Tibial nerve (tissue), 4 donors: ENCODE measurements at places on chromosomes 2 and 18.

GRCh38 chr18:25834061-25834460 lies 256.4 kb downstream of the SS18 start:
- H3K27ac ChIP-seq, result no peak overlapping the region
- no peak overlapping the region for H3K4me3 ChIP-seq
- no peak for DNase-seq
- no peaks in the 10 kb centered on the region for H3K27me3 ChIP-seq

GRCh38 chr2:37321029-37321682 lies 3.5 kb downstream of the PRKD3 start:
- no peaks in the 10 kb centered on the region for H3K36me3 ChIP-seq
- peaks cover 18% of the 10 kb centered on the region for H3K4me1 ChIP-seq
- no peaks in the 10 kb centered on the region for H3K27me3 ChIP-seq
- H3K4me3 ChIP-seq, result no peak overlapping the region
- H3K27ac ChIP-seq, result no peak overlapping the region

- H3K4me3 ChIP-seq, result peak overlapping the region; percentile 14
- peaks cover 22% of the 10 kb centered on the region for H3K36me3 ChIP-seq
- H3K27me3 ChIP-seq, result no peaks in the 10 kb centered on the region
- peak overlapping the region; percentile 17 for H3K27ac ChIP-seq
- peaks cover 6% of the 10 kb centered on the region for H3K4me1 ChIP-seq
Measured at GRCh38 chr2:66439812-66440542, 5.1 kb downstream of the MEIS1 start.

GRCh38 chr2:44305882-44306281 lies 30.6 kb downstream of the SLC3A1 start:
- no peaks in the 10 kb centered on the region for H3K4me1 ChIP-seq
- no peak overlapping the region for H3K4me3 ChIP-seq
- H3K27me3 ChIP-seq, result no peaks in the 10 kb centered on the region

- H3K4me3 ChIP-seq, result no peak overlapping the region
- peaks cover 16% of the 10 kb centered on the region for H3K4me1 ChIP-seq
- DNase-seq, result no peak
Measured at GRCh38 chr2:239212121-239212928, 188.5 kb downstream of the HDAC4 start.

DNA sequence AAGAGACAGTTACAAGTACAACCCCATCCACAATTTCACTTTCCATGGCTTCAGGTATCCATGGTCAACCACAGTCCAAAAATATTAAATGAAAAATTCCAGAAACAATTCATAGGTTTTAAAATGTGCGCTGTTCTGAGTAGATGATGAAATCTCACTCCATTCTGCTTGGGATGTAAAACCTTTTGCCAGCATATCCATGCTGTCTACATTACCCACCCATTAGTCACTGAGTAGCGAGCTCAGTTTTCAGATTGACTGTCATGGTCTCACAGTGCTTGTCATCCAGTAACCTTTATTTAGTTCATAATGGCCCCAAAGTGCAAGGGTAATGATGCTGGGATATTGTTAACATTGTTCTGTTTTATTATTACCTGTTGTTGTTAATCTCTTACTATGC lies 40.5 kb downstream of the SMAD4 start:
- no peaks in the 10 kb centered on the region for H3K27me3 ChIP-seq
- H3K4me3 ChIP-seq, result no peak overlapping the region
- no peak overlapping the region for H3K27ac ChIP-seq
- no peak for DNase-seq
- H3K4me1 ChIP-seq, result peaks cover 10% of the 10 kb centered on the region

- no peak overlapping the region for H3K27ac ChIP-seq
- H3K4me1 ChIP-seq, result no peaks in the 10 kb centered on the region
- H3K36me3 ChIP-seq, result no peaks in the 10 kb centered on the region
- H3K4me3 ChIP-seq, result no peak overlapping the region
- DNase-seq, result no peak
Measured at GRCh38 chr2:25492726-25493125, 151.0 kb upstream of the DNMT3A start.

GRCh38 chr2:105416156-105416555 lies 17.3 kb upstream of the FHL2 start:
- no peaks in the 10 kb centered on the region for H3K36me3 ChIP-seq
- no peak overlapping the region for H3K27ac ChIP-seq
- no peak for DNase-seq
- H3K4me3 ChIP-seq, result no peak overlapping the region
- H3K27me3 ChIP-seq, result no peaks in the 10 kb centered on the region

- H3K27me3 ChIP-seq, result no peaks in the 10 kb centered on the region
- H3K4me1 ChIP-seq, result no peaks in the 10 kb centered on the region
- H3K4me3 ChIP-seq, result no peak overlapping the region
- no peak overlapping the region for H3K27ac ChIP-seq
Measured at GRCh38 chr2:99899882-99900281, 242.5 kb downstream of the AFF3 start.

DNA sequence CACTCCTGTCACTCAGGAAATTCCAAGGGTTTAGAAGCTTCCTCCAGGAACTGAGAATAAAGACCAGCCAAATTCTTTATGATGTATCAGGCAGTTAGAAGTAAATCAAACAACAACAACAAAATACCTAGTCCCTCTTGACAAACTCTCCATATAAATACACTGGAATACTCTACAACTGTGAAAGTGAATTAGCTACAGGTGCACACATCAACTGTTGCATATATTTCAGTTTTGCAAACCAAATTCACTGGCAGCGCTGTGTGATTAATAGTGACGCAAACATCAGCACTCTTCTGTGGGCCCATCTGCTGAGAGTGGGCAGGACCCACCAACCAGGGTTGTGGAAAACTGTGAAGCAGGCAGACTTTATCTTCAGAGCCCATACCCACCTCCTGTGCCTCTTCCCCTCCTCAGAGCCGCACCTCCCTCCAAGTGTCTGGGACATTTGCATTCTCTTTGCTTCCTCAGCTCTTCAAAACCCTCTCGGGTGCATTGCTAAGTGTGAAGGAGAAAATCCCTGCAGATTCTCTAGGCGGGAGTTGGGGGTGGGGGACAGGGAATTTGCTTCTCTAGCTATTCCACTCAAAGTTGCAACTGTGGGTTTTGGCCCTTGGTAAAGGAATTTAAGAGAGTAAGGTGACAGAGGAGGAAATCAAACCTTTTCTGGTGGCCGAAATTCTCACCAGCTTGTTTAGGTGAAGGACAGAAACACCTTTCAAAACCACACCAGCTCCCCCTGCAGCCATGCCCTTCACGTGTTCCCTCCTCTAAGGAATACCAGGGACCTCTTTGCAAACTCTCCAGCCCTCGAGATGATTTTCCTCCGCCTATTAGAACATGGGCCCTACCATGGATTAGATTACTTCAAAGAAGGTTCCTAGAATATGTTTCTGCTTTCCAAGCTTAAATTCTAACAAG lies 119.3 kb downstream of the MRO start:
- H3K27ac ChIP-seq, result no peak overlapping the region
- H3K36me3 ChIP-seq, result no peaks in the 10 kb centered on the region
- DNase-seq, result no peak

GRCh38 chr2:171688129-171688465 lies 828 bp downstream of the DYNC1I2 start:
- peak overlapping the region; percentile 75 for H3K27ac ChIP-seq
- H3K4me1 ChIP-seq, result peaks cover 17% of the 10 kb centered on the region
- no peaks in the 10 kb centered on the region for H3K36me3 ChIP-seq
- no peaks in the 10 kb centered on the region for H3K27me3 ChIP-seq

GRCh38 chr18:42706029-42706608 lies 409.4 kb downstream of the RIT2 start:
- H3K4me3 ChIP-seq, result no peak overlapping the region
- no peaks in the 10 kb centered on the region for H3K27me3 ChIP-seq
- no peak overlapping the region for H3K27ac ChIP-seq
- no peaks in the 10 kb centered on the region for H3K4me1 ChIP-seq
- H3K36me3 ChIP-seq, result no peaks in the 10 kb centered on the region

DNA sequence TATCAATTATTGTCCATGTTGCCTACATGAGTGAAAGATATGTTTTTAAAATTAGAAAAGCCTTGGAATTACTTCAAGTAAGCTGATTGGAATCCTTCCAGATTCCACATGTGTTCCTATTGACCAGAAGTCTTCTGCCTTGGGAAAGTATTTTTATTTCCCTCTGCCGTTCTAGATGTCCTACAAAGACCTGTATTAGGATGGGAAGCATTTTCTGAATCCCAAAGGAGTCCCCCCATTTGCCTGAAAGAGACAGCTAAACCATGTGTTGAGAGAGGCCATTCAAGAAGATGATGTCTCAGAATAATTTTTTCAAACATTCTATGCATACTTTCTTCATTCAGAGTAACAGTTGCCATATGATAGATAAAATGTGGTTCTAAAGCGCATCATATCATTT lies 19.0 kb upstream of the MYO1B start:
- H3K36me3 ChIP-seq, result no peaks in the 10 kb centered on the region
- no peaks in the 10 kb centered on the region for H3K27me3 ChIP-seq
- H3K4me3 ChIP-seq, result no peak overlapping the region
- no peak for DNase-seq
- no peaks in the 10 kb centered on the region for H3K4me1 ChIP-seq
- no peak overlapping the region for H3K27ac ChIP-seq

DNA sequence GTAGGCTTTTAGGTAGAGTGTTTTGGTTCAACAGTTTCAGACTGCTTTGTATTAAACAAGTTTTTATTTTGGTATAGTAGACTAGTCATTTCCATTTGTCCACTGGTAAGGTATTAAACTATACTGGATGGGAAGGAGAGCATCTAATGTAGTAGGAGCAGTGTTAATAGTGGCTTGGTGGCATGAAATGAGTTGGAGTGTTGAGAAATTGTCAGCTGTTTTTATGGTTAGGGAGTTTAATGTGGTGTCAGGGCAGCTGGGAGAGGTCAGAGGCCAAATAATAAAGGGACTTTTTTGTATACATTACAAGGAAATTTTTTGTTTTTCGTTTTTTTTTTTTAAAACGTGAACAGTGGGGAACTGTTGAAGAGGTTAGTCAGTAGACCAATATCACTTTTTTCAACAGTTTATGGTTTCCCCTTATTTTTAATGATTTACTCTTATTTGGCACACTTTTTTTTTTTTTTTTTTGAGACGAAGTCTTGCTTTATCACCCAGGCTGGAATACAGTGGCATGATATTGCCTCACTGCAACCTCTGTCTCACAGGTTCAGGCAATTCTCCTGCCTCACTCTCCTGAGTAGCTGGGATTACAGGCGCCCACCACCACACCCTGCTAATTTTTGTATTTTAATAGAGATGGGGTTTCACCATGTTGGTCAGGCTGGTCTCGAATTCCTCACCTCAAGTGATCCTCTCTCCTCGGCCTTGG lies 21.2 kb downstream of the ACTR3 start:
- H3K27ac ChIP-seq, result no peak overlapping the region
- no peaks in the 10 kb centered on the region for H3K36me3 ChIP-seq
- peaks cover 20% of the 10 kb centered on the region for H3K4me1 ChIP-seq
- no peak overlapping the region for H3K4me3 ChIP-seq
- no peaks in the 10 kb centered on the region for H3K27me3 ChIP-seq
- DNase-seq, result no peak

DNA sequence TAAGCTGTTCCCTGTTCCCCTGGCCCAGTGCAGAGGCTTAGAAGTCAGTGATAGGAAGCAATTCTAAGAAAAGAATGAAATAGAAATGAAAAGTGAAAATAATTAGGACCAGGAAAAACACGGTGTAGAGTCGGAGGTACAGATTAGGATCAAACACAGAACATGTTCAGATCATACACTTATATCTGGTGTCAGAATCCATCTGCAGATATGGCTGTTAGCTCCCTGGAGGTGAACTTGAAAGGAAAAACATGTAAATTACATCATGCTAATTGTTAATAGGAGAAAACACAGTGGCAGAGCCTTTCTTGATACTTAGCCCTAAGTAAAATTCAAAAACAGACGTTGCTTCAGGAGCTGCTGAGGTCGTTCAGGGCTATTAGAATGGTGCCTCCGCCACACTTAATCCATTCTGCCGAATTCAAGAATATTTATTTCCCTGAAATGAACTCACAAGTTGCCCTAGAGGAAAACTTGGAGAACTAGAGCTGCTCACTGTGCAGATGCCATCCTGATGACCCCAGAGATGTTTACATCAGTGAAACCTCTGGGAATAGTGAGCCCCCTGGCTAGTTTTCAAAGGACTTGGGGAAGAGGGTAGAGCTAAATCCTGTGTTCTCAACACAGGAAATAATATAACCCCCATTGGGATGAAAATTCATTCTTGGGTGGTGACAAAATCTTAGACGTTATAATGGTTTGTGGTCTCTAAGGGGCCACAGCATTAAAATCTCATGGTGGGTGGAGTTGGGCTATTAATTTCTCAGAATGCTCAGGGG lies 27.5 kb downstream of the LPIN1 start:
- DNase-seq, result no peak
- no peak overlapping the region for H3K27ac ChIP-seq
- H3K4me3 ChIP-seq, result no peak overlapping the region
- H3K4me1 ChIP-seq, result peaks cover 10% of the 10 kb centered on the region
- H3K36me3 ChIP-seq, result no peaks in the 10 kb centered on the region

DNA sequence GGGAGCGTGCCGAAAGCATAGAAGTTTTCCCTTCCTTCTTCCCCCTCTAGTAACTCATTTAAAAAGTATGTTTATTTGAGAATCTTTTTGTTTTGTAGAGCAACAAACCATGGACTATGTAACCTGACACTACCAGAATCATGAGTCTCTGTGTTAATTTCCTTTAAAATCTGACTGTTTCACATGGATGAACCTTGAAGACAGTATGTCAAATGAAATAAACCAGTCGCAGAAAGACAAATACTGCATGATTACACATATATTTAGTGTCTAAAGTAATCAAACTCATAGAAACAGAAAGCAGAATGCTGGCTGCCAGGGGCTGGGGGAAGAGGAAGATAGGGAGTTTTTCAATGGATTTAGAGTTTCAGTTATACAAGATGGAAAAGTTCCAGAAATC lies 32.3 kb downstream of the PTPN2 start:
- H3K36me3 ChIP-seq, result no peaks in the 10 kb centered on the region
- no peaks in the 10 kb centered on the region for H3K4me1 ChIP-seq
- H3K27me3 ChIP-seq, result no peaks in the 10 kb centered on the region
- no peak overlapping the region for H3K4me3 ChIP-seq
- H3K27ac ChIP-seq, result no peak overlapping the region

- H3K4me3 ChIP-seq, result no peak overlapping the region
- H3K4me1 ChIP-seq, result no peaks in the 10 kb centered on the region
- DNase-seq, result no peak
- no peaks in the 10 kb centered on the region for H3K27me3 ChIP-seq
- no peaks in the 10 kb centered on the region for H3K36me3 ChIP-seq
Measured at GRCh38 chr2:181170256-181170655, 189.9 kb downstream of the UBE2E3 start.

DNA sequence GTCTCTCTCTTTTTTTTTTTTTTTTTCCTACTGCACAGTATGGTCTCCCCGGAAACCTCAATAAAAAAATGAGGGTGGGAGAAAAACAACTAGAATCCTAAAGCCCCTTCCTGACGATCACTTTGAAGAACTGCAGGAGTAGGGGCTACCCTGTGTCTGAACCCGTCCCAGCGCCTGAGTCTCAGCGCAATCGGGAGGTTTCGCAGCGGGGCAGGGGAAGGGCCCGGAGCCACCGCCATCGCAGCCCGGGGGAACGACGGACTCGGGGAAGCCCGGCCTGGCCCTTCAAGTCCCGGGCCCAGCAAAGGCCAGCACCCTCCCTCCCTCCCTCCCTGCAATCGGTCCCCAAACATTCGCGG lies 411 bp downstream of the NARS1 start:
- peak overlapping the region; percentile 85 for H3K27ac ChIP-seq
- no peaks in the 10 kb centered on the region for H3K27me3 ChIP-seq
- no peak for DNase-seq
- H3K4me1 ChIP-seq, result no peaks in the 10 kb centered on the region
